Mucosa of gallbladder (tissue), 1 donor: ENCODE measurements at places on chromosomes 16 and 17. TPM values are rescaled to one million over a fixed set of nuclear protein-coding genes. Genes with fewer than 3 reads are reported as not detected.

DNA sequence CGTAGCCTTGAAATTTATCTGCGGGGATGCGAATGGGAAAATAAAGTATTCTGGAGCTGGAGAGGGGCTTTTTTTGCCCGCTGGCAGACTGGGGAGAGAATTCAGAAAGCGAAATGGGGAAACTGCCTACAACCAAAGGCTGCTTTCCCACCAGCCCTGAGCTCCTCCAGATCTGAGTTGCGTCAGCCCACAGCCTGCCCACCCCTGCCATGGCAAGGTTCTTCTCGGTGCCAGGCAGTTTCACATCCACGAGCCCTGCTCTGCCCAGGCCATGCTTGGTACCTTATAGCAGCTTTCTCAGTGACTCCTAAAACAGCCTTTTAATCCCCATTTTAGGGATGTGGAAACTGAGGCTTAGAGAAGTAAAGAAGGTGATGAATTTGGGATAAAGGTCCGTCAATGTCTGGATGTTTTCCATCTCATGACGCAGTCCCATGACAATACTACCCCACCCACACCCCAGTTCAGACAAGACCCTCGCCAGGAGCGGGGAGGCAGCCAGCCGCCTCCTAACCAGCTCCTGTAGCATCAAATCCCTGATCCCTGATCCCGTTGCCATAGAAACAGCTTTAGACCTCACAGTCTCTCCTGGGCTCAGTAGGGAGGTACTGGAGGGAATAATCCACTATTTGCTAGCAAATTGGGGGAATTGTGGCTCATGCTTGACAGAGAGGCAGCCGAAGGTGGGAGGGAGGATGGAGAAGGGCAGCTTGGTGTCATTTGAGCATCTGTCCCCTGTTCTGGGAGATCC lies 113.5 kb downstream of the MGAT5B start:
- DNase-seq, result no peak

DNA sequence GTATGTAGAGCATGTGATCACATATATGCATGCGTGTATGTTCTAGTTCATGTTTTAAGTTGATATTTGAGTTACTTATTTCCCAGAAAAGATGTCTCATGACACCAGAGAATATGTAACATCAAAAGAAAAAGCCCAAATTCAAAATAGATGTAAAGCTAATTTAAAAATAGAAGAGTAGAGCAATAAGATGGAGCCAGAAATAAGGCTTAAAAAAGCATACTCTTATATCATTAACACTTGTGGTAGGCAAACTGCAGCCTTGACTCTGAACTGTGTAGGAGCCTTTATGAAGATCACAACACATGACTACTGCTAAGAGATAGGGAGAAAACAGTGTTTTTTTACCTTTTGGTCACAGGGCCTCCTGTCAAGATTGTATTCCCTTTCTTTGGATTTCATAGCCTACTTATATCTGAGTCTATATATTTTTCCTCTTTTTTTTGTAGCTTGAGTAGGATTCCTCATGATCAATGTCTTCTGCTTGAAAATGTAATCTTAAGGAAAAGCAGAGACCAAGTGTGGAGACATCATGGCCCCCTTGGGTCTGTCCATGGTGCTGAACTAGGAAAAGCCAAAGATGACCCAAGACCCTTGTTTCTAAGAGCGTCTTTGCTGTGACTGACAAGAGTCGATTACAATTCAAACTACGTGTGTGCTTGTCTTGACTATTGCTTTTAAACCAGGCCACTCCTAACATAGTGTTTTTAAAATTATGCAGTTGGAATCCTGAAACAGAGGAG lies 390.4 kb downstream of the SHISA9 start:
- DNase-seq, result no peak

GRCh38 chr16:55003916-55004315 lies 73.3 kb downstream of the IRX5 start:
- DNase-seq, result no peak

- no peak for DNase-seq
These were observed 45.7 kb downstream of the OMG start for GRCh38 chr17:31251105-31251969.

DNA sequence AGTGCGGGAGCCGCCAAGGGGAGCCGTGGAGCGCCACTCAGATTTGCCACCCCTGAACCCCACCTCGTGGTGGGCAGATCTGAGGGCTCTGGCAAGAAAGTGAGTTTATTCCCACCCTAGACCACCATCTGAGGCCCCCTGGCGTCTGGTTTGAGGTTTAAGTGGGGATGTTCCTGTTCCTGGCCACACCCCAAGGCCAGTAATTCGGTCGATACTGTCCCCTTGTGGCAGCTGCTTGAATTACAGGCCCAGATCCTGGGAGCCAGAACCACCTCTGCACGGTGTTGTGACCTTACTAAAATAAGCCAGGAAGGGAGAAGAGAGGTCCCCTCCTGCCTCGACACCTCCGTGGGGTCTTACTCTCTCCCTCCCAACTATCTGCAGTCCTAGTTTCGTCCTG lies 3.3 kb upstream of the LAT start:
- no peak for DNase-seq

DNA sequence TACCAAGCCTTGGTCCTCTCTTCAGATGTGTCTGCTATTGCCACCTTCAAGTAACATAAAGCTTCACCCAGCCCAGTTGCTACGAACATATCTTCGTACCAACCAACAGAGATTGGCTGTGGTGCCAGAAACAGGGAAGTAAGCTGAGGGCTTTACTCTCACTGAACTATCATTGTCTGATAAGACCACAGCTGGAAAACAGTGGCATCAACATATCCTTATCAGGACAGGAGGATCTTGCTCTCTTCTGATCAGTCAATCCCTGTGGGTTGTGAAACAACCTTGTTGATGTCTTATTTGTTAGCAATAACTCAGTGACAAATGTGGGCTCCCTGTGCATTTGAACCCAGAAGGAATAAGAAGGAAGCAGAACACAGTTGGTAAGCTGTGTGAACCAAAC lies 446.3 kb upstream of the MAF start:
- DNase-seq, result no peak

DNA sequence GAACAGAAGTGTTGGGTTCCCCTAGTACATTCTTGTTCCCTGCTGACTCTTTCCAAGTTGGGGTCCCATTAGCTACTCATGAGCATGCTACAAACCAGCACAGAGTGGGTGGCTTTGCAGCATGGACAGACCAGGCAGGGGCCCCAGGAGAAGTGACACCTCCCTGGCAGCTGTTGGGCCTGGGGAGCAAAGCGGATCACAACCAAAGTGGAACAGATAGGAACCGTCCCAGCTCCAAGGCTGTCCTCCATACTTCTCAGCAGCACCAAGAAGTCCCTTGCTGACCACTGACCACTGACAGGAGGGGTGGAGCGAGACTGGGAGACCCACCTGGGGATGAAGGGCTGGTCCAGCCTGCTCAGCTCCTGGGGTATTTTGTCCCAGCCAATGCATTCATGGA lies 12.4 kb upstream of the GFAP start:
- DNase-seq, result no peak

GRCh38 chr17:39943702-39944392 lies 16.3 kb downstream of the LRRC3C start:
- no peak for DNase-seq

DNA sequence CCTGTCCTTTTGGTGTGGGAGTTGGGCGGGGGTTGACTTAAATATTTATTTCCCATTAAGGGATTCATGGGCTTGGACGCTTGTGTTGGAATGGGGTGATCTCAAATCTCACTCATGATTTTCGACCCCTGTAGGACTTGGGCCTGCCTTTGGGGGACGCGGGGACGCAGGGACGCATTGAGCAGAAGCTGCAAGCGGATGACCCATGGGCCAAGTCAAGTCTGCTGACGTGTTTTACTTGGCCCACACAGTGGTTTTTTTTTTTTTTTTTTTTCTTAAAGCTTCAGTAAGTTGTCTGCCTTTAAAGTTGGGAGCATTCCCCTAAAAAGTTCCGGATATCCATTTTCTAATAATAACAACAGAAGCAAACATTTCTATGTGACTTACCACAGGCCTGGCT lies 28.9 kb downstream of the CMIP start:
- no peak for DNase-seq

DNA sequence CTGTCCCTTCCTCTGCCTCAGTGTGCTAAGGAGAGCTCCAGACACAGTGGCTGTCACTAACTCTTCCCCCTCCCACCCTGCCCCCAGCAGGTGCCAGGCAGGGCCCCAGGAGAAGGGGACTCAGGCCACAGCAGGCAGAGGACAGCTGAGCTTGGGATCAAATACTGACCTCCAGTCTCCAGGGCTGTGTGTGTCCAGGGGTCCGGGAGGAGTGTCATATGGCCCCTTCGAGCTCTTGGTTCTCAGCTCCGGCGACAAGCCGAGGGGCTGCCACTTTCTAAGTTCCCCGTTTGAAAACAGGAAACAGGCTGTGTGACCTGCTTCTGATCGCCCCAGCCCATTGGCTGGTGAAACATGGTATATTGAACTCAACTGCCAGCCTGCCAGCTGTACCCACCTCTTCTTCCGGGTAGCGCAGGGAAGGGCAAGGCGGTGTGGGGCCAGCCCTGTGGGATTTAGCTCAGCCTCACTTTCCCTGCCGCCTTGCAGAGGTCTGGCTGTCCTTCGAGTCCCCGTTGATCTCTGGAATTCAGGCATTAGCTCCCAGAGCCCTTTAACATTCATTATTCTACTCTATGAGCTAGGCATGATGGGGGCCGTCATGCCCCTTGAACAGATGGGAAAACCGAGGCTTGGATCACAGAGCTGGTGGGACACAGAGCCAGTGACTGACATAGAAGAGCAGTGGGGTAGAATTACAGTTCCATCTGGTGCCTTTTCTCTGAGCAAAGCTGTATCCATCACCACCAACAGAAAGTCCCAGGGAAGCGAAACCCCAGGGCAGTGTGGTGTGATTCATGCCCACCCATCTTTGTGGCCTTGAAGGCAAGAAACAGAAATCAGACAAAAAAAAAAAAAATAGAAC lies at the start of gene SNX20:
Gene SNX20 (minus strand): TSS at position 292 of the 865 bp plus-strand sequence. CDS start 3,786 bp downstream, outside the sequence.
- peak; percentile 45 for DNase-seq

CASKIN1 gene
- total RNA-seq, result 0.58 TPM

NPIPB9 gene
- not detected for total RNA-seq

ASPHD1 gene
- 94.5 TPM for total RNA-seq

ZKSCAN2 gene
- total RNA-seq, result 3.5 TPM
